ENCODE measurements at places on chromosomes 1 and 21.

GRCh38 chr1:219587801-219588561, 24.9 kb downstream of the ZC3H11B start:
- no peak for DNase-seq

DNA sequence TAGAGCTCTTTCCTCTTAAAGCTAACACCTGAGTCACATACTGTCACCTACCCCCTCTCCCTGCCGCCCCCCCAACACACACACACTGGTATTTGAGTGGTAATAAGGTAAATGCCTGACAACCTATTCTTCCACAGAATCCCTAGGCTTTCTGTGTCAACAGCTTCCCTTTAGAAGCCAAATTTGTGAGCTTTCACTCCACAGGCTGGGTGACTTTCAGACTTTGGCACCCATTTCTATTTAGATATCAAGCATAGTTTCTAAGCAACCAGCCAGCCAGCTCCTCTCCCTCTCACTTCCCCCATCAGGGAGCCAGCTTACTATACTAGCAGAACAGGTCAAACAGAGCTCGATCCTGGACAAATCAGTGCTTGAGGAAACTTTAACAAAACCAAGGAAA, 3.2 kb upstream of the C1orf74 start:
- no peak for DNase-seq

- DNase-seq = peak; percentile 89
These were observed 63.9 kb upstream of the EFHD2 start for GRCh38 chr1:15345705-15346345.

DNA sequence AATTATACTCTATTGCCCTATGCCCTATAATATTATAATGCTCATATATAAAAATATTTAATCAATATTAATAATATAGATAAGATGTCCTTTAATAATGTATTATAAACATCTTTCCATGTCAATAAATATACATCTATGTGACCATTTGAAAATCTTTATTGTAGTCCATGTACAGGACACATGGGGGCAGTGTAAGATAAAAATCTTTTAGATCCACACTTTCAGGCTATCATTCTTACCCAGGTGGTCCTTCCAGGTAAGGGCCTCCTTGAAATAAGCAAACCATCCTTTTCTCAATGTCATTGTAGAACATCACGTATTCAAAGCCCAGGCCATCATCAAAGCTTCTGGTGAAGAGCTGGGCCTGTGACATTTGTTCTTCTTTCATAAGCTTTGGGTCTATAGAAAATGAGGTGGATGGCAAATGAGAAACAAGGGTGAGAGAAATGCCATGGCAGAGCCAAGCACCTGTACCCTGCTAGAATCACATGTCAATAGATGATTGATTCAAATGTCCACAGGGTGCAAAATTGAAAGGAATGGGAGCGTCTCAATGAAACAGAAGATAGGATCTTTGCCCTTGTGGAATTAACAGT, 20.2 kb downstream of the THEM4 start:
- no peak for DNase-seq

GRCh38 chr21:19256934-19257660, 853.5 kb upstream of the TMPRSS15 start:
- DNase-seq = no peak

GRCh38 chr1:26626994-26627393, 68.8 kb upstream of the ARID1A start:
- no peak for DNase-seq

- no peak for DNase-seq
These were observed 28.8 kb downstream of the AHDC1 start for GRCh38 chr1:27574871-27575831.

DNA sequence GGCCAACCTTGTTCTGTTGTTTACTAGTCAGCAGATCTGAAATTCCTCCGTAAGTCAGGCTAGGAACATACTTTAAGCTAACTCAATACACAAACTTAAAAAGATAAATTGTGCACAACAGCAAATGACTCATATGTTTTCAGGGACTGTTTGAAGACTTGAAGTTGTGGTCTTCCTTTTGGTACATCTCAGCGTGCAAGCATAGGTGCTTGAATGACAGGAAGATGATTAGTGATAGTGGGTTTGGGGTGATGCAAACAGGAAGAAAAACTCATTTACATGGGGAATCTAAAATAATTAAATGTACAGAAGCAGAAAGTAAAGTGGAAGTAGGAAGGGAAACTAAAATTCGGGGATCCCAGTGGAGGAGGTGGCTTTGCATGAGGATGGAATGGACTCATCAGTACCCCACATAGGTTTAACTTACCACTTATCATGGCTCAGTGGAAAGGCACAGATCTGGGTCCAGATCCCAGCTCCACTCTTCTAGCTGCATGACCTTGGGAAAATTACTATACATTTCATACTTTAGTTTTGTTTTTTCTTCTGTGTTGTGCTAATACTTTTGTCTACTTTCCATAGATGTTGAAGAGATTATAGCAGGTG, 122.3 kb downstream of the XCL2 start:
- no peak for DNase-seq

Measured in CD8-positive, alpha-beta T cell (primary cell).